ENCODE measurements at places on chromosomes 3 and 15.

- H3K27me3 ChIP-seq: no peaks in the 10 kb centered on the region
- no peak overlapping the region for H3K4me3 ChIP-seq
- DNase-seq: no peak
- no peak overlapping the region for H3K27ac ChIP-seq
Observed at GRCh38 chr3:194801461-194802432, 116.1 kb downstream of the FAM43A start.

DNA sequence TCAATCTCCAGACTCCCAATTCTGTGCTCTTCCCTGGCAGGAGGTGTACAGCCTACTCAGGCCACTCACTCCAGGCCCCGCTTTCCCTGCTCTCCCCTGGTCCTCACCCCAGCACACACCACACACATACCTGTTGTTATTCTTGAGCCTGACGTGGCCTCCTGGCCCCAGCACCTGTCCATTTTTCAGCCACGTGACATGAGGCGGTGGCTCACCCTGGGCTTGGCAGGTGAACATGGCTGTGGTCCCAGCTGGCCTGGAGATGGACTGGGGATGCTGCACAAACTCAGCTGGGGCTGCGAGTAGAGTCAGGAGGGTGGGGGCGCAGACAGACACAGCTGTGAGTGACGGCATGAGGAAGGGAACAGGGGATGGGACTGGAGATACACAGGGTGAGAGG, 27.3 kb downstream of the RNU5B-1 start:
- H3K4me1 ChIP-seq: no peaks in the 10 kb centered on the region
- H3K36me3 ChIP-seq: no peaks in the 10 kb centered on the region
- no peak overlapping the region for H3K27ac ChIP-seq

GRCh38 chr3:110567029-110567428, 504.6 kb upstream of the NECTIN3 start:
- H3K27me3 ChIP-seq: no peaks in the 10 kb centered on the region
- no peak overlapping the region for H3K27ac ChIP-seq
- no peaks in the 10 kb centered on the region for H3K36me3 ChIP-seq
- no peak for DNase-seq
- H3K4me3 ChIP-seq: no peak overlapping the region

GRCh38 chr3:129231331-129232119, 17.9 kb upstream of the COPG1 start:
- no peak overlapping the region for H3K4me3 ChIP-seq
- no peak overlapping the region for H3K27ac ChIP-seq
